ENCODE measurements at places on chromosomes 11 and 22.

GRCh38 chr22:48782326-48782725, 1045.3 kb downstream of the BRD1 start:
- no peak for DNase-seq

DNA sequence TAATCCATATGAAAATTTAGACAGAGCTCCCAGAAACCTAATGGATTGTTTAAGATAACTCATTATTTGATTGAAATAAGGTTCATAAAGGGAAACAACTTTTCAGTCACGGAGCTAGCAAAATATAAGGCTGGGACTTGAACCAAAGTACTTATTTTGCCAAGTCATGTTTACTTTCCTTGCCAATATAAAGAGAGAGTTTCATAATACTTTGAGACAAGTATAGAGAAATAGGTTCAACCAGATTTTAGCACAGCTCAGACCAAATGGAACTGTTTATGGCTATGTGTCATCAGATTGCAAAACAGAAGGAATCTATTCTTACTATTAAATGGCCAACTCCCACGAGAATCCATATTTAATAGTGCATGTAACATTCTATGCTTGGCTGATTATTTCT, 1517.5 kb upstream of the TENM4 start:
- DNase-seq = no peak

DNA sequence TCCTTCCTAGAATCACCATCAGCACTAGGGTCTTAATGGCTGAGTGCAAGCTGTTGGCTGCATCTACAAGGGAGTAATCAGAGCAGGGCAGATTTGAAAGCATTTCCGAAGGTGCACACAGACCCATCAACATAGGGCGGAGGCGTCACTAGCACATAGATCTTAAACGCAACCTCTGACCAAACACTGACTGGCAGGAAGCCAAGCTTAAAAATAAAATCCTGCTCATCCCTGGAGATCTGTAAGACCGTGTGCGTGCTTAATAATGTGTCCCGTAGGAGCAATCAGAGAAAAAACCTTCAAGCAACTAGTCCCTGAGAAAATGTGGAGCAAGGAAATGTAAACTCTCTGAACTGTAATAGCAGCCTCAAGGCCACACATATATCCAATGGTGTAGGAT, 470.5 kb downstream of the ETS1 start:
- DNase-seq = no peak

- DNase-seq = no peak
Observed at GRCh38 chr11:36177836-36178235, 111.4 kb downstream of the COMMD9 start.

DNA sequence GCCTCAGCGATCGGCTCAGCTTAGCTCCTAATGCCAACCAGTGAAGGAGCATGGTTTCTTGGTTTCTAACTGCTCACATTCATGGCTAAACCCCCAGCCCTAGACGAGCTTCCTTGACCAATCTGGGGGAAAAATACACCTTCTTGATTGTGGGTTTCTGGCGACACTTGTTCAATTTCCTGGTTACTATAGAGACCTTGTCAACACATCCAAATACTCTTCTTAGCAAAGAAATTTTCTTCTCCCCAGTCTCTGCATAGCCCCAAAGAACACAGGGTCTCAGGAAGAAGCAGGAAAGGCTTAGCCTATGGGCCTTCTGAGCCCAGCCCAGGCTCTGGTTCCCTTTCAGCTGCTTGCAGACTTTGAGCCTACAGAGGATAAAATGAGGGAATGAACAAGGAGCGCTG, 88.5 kb upstream of the SYT13 start:
- no peak for DNase-seq

DNA sequence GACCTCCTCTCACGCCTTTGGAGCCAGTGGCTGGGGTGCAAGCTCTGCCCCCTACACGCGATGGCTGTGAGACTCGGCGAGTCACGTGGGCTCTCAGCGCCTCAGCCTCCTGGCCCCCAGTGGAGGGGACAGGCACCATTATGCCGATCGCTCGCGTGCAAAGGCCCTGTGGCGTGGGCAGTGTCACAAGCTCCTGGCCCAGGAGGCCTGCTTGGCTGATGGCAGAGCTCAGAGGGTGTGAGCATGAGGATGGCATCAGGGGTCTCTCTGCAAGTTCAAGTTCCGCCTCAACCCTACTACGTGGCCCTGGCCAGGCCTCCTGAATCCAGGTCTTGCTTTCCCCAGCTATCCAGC, 90.8 kb upstream of the KCNQ1OT1 start:
- DNase-seq = no peak

DNA sequence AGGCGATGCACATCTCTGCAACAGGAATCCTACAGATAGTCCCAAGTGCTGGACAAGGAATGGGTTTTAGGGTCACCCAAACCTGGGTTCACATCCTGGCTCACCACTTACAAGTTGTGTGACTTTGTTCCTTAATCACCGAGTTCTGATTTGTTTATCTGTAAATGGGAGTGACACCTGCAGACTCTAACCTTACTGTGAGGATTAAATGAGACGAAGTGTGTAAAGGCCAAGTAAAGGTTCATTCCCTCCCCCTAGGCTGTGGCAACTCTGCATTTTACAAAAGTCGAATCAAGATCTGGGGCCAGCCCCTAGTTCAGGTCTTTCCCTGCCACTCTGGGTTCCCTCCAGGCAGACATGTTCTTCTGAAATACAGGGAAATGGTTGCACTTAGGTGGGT, 34.9 kb downstream of the SERPINH1 start:
- no peak for DNase-seq

DNA sequence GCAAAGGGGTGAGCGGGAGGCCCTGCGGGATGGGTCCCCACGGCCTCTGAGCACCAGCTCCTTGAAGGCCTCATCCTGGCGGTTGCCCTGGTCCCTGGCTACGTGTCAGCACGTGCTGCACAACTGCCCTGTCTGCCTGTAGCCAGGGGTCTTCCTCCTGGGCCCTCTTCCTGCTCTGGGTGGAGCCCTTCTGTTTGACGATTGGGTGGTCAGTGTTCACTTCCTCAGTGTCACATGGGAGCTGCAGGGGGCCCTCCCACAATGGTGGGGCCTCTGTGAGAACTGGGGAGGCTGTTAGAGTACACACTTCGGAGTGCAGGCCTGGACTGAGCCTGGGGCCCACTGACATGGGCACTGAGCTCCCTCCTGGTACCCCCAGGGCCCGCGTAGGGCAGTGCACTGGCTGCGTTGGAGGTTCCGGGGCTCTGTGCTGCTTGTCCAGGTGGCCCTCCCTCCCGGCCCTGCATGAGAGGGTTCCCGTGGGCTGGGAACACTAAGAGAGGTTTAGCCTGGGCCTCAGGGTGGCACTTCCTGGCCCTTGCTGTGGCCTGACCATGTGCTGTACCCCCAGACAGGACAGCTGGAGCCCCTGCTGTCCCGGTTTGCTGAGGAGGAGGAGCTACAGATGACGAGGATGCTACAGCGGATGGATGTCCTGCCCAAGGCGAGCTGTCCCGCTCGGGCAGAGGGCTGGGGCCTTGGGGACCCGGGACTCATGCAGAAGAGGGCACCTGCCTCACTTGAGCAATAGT, 13.8 kb downstream of the DGCR6L start:
- no peak for DNase-seq

- DNase-seq = no peak
Observed at GRCh38 chr11:104422324-104422944, 258.5 kb upstream of the PDGFD start.

DNA sequence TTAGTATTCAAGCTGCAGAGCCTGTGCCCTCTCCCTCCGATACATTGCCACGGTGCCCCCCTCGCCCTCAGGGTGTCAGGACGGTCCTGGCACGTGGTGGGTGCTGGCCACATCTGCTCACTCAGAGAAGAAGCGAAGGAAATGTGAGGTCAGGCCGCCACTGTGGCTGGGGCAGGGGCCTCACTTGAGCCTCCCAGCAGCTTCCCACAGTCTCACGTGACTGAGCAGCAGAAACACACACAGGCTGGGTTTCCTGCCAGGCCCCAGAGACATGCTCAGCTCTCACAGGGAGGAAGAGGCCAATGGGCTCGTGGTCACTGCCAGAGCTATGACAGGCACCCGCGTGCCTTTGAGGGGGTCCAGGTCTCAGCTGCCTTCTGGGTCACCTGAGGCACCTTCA, 37.9 kb upstream of the PRR5 start:
- DNase-seq = no peak

- no peak for DNase-seq
Observed at GRCh38 chr22:46370584-46371291, 35.2 kb downstream of the TRMU start.
